Stimulated activated CD4-positive, alpha-beta T cell treated with anti-CD3 and anti-CD28 coated beads, Interleukin-12 subunit alpha, Interleukin-12 subunit beta, amount 100 ng/mL, for 4 hours (primary cell): ENCODE measurements at places on chromosomes 2 and 18.

DNA sequence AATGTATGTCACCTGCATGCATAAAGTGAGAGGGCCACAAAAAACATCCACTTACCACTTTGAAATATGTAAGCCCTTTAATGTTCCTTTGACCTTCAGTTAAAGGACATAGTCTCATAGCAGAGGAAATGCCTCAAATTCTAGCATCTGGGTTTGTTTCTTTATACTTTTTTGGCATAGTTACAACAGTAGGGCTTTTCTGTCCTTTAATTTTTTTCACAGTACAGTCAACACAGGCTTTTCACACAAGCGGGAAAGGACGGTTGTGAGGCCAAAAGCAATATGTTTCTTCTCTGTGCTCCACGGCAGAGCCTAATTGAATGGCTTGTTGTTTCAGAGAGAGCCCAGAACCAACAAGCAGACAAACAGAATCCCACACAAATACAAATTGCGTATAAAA lies 57.6 kb downstream of the CRIM1 start:
- DNase-seq: no peak

DNA sequence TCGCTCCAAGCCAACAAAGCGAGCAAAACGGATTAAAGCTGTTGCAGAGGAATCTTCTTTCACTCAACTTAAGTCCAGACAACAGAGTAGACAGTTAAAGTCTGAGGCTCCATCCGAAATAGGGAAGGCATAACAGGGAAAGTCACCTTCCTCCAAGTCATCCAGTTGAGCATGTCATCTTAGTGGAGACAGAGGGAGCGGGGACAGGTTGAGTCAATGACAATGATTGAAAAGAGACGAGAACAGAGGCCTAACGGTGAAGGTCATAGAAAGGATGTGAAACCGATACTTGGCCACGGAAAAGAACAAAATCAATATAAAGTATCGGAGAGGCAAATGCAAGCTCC lies 455 bp downstream of the C18orf32 start:
- no peak for DNase-seq

DNA sequence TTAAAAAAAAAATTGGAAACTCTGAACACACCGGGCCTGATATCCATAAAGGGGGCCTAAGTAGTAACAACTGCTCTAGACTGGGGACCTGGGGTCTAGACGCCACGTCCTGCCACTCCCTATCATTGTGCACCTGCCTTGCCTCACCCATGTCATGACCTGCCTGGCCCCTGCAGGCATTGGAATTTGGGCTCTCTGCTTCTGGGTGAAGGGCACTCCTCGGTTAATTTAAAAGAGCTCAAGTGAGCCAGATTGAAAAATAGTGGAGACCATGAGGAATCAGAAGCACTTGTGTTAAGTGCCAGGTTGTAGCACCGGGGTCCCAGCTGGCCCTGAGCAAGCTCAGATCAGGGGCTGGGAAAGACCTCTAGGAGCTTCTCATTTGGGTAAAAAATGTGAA lies 48.1 kb downstream of the SLC4A1AP start:
- no peak for DNase-seq

DNA sequence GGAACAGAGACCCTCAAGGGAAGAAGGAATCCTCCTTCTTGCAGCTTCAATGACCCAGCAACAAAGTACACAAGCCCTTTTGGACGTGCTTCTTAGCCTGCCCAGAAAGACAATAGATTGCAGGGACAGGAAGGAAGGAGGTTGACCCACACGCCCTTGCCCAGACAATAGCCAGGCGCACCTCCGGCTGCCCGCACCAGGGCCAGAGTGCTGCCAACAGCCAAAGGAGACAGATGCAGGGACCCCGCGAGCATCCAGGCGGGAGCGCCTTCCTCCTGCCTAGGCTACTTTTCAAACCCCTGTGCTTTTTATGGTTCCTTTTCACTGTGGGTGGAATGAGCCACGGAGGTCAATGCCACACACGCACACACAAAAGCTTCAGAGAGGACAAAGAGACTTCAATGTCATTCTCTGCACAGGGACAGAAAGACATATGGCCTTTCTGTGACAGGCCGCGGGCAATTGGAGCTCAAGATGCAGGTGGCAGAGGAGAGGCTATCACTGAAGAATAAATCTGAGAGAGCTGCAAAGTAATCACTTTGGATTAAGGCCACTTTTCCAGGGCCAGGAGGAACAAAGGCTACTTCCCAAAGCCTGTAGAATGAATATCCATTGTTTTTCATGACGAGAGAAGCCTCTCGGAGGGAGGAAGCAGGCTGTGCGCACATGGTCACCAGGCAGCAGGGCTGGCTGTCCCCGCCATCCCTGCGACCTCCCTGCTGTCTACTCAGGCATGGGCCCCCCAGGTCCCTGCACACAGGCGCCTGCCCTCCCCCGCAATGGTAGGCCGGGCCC lies 300.6 kb downstream of the EIPR1 start:
- DNase-seq: no peak

DNA sequence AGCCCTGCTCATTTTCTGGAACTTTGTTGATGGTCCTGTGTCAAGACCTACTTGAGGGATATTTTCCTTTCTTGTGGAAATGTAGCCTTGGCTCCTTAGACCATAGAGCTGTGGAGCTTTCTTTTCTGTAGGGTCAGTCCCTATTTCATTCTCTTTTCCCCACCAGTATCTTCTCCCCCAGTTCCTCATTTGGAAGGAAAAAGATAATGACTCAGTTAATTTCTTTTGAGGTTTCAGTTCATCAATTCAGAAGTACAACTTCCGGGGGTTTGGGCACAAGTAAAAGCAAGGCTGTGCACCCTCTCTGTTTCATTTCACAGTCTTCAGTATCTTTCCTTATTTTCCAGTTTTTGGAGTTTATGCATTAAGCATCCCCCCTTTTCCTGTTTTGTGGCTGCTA lies 70.7 kb downstream of the CDC42EP3 start:
- DNase-seq: no peak

GRCh38 chr2:60820416-60821132 lies 60.8 kb upstream of the REL start:
- DNase-seq: no peak
